ENCODE measurements at places on chromosomes 6 and 20.

- peak; percentile 45 for DNase-seq
Measured at GRCh38 chr20:12598894-12599293, 409.9 kb upstream of the SPTLC3 start.

DNA sequence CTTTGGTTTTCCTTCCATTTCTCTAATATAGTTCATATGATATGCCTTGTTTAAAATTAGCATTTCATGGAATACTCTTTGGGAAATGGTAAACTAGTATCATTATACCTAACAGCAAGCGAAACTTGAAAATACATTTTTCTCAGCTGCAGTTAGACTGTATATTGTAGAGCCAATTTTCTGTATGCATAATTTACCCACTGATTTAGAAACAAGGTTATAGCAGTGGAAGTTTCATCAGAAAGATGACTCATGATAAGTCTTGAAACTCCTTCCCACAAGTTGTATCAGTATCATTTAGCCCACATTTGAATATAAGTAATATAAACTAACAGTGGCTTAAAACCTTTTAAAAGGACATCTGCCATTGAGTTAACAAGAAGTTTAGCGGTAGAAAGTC lies 164.8 kb upstream of the BMP5 start:
- DNase-seq, result no peak

DNA sequence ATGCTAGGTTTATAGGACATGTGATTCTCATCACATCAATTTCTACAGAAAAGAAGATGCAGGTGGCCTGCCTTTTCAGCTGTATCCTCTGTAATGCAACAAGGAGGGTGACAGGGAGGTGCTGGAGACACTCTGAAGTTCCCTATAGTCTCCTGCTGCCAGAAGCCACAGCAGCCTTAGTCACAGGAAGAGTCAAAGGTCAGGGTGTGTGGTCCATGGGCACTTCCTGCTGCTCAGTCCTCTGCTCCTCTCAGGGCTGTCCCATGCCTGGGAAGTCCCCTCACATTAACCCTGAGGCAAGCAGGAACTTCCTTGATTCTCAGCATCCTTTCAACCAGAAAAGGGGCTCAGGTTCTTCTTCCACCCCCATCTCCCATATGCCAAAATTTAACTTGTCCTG lies 144.8 kb upstream of the FOXA2 start:
- DNase-seq, result no peak

DNA sequence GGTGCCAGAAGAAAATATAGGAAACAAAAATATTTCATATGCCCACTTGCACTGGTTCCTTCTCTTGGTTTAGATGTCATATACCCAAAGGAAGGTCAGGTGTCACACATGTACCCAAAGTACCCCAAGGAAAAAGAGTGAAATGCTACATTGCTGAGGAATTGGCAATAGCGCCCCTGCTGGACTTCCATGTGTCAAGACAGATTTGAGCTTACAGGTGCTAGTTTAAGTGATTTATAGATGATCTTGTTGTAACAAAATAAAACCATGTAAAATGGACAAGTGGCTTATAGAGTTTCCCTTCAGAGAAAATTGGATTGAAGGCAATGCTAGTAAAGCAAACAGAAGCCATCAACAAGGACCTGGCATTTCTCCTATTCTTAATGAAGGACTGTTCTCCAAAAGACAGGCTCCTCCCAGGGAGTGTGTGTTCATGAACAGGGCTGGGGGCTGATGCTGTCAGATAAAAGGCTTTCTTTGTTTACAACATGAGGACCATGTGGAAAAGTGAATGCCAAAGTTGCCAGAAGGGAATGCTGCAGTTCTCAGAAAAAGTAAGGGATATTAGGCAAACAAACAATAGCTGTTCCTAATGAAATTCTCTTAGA lies 64.3 kb upstream of the PAK5 start:
- peak; percentile 21 for DNase-seq

DNA sequence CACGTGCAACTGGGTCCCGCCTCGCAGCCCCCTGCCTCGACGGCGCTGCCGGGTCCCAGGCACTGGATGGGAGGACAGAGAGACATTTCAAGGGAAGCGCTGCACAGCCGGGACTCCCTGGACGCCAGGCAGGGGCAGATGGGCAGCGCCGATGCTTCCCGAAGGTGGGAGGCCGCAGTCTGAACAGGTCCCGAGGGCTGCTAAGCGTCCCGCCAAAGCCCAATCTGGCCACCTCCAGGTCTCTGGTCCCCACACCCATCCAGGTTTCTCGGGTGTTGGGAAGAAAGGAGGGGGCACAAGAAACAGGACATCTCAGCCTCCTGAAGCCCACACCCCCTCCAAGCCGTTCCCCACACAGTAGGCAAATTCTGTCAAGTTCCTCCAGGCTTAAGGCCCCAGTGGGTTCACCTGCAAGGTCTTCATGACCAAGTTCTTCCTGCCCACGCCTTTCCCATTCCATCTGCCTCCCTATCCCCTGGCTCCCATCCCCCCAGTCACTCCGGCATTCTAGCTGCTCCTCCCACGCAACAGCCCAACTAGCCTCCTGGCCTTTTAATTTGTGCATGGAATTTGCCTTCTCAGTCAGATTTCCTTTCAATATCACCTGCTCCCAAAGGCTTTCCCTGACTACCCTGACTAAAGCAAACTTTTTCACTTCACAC lies 5.4 kb upstream of the CPXM1 start:
- no peak for DNase-seq

- no peak for DNase-seq
Measured at GRCh38 chr20:4725263-4725550, 3.5 kb downstream of the PRND start.

DNA sequence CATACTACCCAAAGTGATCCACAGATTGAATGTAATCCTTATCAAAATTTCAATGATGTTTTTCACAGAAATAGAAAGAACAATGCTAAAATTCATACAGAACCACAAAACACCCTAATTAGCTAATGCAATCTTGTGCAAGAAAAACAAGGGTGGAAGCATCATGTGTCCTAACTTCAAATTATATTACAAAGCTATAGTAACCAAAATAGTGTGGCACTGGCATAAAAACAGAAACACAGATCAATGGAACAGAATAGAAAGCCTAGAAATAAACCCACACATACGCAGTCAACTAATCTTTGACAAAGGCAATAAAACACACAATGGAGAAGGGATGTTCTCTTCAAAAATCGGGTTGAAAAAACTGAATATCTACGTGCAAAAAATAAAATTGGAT lies 131.1 kb downstream of the TASP1 start:
- DNase-seq, result no peak

DNA sequence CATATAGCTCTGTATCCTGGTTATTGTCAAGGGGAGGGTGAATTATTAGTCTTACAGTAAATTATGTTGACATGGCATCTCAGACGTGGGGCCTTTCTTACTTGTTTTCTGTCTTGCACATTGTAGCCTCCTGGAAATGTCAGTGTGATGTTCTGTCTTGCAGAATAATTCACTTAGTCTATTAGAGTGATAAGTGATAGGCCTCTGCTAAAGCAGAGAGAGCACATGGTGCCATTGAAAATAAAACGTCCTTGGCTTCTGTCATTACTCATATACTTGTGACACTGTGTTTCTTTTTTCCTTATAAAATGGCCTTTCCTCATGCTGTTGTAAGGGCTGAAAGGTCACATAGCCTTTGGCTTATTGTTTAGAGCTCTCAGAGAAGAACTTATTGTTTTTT lies 531.0 kb downstream of the EPM2A start:
- no peak for DNase-seq

- DNase-seq, result no peak
Measured at GRCh38 chr6:44489910-44490604, 102.6 kb downstream of the CDC5L start.
